ENCODE measurements at places on chromosomes 13 and 19. TPM values are rescaled to one million over a fixed set of nuclear protein-coding genes. Genes with fewer than 3 reads are reported as not detected.

DNA sequence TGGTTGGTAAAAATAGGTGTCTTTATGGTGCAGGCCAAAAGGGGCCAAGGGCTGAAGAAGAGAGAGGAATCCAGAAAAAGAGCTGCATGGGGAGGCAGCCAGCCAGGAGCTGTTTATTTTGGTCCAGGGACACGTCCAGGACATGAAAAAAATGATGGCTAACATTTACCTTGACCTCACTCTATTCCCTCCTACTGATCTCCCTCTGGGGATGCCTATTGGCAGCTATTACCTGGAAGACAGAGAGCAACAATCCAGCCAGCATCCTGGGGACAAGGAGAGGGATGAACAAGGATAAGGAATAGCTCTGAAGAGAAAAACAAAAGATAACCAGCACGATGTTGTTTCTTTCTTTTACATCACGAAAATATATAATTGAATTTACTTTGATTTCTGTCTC, 1599.6 kb downstream of the SLITRK5 start:
- H3K27me3 ChIP-seq = no peaks in the 10 kb centered on the region
- peaks cover 7% of the 10 kb centered on the region for H3K4me1 ChIP-seq
- no peak overlapping the region for H3K4me3 ChIP-seq
- H3K36me3 ChIP-seq = no peaks in the 10 kb centered on the region
- no peak overlapping the region for H3K27ac ChIP-seq

PRTN3 gene
- total RNA-seq = not detected

- DNase-seq = no peak
- no peaks in the 10 kb centered on the region for H3K36me3 ChIP-seq
- H3K27ac ChIP-seq = no peak overlapping the region
- no peak overlapping the region for H3K4me3 ChIP-seq
- no peaks in the 10 kb centered on the region for H3K4me1 ChIP-seq
Observed at GRCh38 chr13:112345826-112346172, 30.4 kb upstream of the SPACA7 start.

GRCh38 chr19:14063105-14063504, 1.2 kb upstream of the PALM3 start:
- DNase-seq = no peak
- H3K36me3 ChIP-seq = peaks cover 4% of the 10 kb centered on the region
- no peak overlapping the region for H3K4me3 ChIP-seq
- no peak overlapping the region for H3K27ac ChIP-seq
- peaks cover 20% of the 10 kb centered on the region for H3K27me3 ChIP-seq

SMIM24 gene
- not detected for total RNA-seq

DNA sequence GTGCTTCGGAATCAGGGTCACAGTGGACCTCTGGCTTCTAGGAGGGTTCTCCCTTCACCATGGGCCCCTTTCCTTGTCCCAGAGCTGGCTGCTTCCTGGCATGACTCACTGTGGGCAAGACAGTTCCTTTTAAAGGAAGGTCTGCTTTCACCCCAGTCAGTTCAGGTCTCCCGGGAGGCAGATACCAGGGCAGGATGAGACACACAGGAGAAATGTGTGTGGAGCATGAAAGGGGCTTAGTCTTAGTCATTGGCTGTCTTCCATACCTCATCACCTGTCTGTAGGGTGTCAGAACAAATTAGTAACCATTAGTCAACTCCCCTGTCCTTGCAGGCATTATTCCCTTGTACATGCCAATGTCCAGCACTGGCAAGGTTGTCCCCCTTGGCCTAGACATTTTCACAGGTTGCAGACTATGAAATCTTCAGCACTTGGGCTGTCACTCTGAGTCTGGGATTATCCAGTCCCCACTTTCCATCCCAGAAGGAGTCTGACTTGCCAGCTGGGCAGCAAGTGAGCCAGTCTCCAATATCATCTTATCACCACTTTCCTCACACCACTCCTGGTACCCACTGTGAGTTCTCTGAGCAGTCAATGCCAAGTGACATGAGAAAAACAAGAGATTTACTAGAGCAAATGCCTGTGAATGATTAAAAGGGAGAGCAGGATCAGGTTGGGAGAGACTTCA, 76.8 kb upstream of the MEDAG start:
- peaks cover 26% of the 10 kb centered on the region for H3K4me1 ChIP-seq
- H3K27me3 ChIP-seq = no peaks in the 10 kb centered on the region
- peak; percentile 92 for DNase-seq
- no peak overlapping the region for H3K4me3 ChIP-seq

EXOC3L2 gene
- total RNA-seq = not detected

TTC9B gene
- not detected for total RNA-seq

DNA sequence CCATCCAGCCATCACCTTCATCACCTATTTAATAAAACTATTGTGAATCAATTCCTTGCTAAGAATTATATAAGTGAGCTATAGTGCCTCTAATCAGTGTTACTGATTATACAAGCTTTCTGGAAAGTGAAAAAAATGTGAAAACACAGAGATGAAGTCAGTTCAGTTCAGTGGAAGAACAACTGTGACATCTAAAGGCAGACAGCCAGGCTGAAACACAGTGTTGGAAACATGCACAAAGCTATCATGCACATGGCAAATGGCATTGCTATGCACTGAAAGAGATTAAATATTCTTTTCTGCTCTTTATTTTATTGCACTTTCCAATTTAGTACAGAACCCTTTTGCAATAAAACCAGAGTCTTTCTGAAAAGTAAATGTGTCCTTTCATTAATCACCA, 294.0 kb downstream of the RBM26 start:
- H3K4me3 ChIP-seq = no peak overlapping the region
- DNase-seq = no peak
- no peaks in the 10 kb centered on the region for H3K27me3 ChIP-seq
- H3K27ac ChIP-seq = no peak overlapping the region
- H3K4me1 ChIP-seq = peaks cover 4% of the 10 kb centered on the region

DNA sequence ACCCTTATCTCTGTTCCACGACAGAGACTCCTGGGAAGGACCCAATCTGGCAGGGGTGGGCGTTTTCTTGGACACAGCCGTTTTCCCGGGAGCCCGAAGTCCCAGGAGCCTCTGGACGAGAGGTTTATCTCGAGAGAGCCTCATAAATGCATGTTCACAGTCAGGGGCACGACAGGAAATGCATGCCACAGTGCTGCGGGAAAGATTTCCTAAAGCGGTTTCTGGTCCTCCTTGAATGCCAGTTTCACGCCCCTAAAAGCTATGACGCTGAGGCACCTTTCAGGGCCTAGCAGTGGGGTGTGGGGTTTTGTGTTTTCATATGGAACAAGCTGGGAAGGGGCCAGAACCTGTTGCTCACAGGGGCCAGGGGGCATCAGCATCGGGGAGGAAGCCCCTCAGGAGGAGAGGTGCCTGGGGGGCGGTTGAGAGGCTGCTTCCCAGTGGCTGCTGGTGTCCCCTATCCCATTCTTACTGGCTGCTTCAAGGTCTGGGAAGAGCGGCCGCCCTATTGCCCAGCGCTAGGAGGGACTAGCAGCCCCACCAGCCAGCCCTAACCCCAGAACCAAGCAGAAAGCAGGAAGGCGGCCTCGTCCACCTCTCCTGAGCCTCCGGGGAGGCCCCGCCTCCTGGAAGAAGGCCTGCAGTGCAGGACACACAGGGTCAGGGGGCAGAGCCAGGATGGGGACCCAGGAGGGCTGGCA, 157.0 kb downstream of the KDM4B start:
- no peaks in the 10 kb centered on the region for H3K4me1 ChIP-seq
- no peak overlapping the region for H3K4me3 ChIP-seq
- no peaks in the 10 kb centered on the region for H3K27me3 ChIP-seq
- no peak for DNase-seq
- H3K36me3 ChIP-seq = peaks cover 19% of the 10 kb centered on the region
- no peak overlapping the region for H3K27ac ChIP-seq

GRCh38 chr19:30888937-30889336, 460.3 kb downstream of the TSHZ3 start:
- no peaks in the 10 kb centered on the region for H3K36me3 ChIP-seq
- no peak for DNase-seq
- H3K4me1 ChIP-seq = no peaks in the 10 kb centered on the region
- no peak overlapping the region for H3K27ac ChIP-seq
- H3K4me3 ChIP-seq = no peak overlapping the region
- no peaks in the 10 kb centered on the region for H3K27me3 ChIP-seq

MBD3L3 gene
- not detected for total RNA-seq

ITGBL1 gene
- not detected for total RNA-seq

DNA sequence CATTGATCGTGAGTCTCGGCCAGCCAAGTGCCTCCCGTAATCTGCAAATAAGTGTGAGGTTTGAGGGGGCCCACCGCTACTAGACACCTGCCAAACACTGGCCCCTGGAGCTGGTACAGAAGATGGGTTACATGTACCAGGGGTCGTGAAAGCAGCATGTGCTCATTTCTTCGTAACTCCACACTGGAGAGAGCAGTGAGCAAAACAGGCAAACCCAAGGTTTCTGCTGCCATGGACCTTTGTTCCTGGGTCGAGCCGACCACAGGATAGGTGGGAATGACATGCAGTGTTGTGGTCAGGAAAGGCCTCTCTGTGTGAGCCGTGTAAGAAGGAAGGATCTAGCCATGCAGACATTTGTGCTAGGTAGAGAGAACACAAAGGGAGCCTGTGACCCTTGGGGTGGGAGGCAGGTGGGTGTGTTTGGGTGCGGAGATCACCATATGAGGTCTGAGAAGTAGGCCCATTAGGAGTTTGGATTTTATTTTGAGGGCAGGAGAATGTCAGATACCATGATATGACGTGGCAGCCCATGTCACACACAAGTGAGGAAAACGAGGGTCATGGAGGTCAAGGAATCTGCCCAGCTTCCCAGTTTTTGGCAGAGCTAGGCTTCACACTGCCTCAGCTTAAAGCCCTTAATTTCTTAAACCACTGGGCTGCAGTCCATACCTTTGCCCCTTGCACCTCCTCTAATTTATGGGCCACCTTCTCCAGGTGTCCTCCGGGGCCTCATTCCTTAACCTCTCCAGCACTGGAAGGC, 919 bp downstream of the GTF3A start:
- DNase-seq = peak; percentile 25
- H3K36me3 ChIP-seq = peaks cover 32% of the 10 kb centered on the region
- H3K4me3 ChIP-seq = peak overlapping the region; percentile 75
- H3K27me3 ChIP-seq = no peaks in the 10 kb centered on the region
- H3K27ac ChIP-seq = peak overlapping the region; percentile 57

LHB gene
- total RNA-seq = not detected

GRCh38 chr19:17242431-17243208, 3.1 kb downstream of the NR2F6 start:
- no peaks in the 10 kb centered on the region for H3K27me3 ChIP-seq
- peaks cover 33% of the 10 kb centered on the region for H3K4me1 ChIP-seq
- no peak for DNase-seq

- no peak for DNase-seq
- H3K27me3 ChIP-seq = no peaks in the 10 kb centered on the region
- no peak overlapping the region for H3K4me3 ChIP-seq
- no peaks in the 10 kb centered on the region for H3K4me1 ChIP-seq
- no peaks in the 10 kb centered on the region for H3K36me3 ChIP-seq
Observed at GRCh38 chr13:54165581-54166215, 1137.1 kb downstream of the OLFM4 start.

ZNF177 gene
- 0.79 TPM for total RNA-seq

ZIM2 gene
- total RNA-seq = not detected

- no peak overlapping the region for H3K27ac ChIP-seq
- H3K4me3 ChIP-seq = no peak overlapping the region
- peaks cover 21% of the 10 kb centered on the region for H3K4me1 ChIP-seq
- DNase-seq = no peak
Observed at GRCh38 chr19:1063909-1064660, 2.9 kb upstream of the ARHGAP45 start.

DNA sequence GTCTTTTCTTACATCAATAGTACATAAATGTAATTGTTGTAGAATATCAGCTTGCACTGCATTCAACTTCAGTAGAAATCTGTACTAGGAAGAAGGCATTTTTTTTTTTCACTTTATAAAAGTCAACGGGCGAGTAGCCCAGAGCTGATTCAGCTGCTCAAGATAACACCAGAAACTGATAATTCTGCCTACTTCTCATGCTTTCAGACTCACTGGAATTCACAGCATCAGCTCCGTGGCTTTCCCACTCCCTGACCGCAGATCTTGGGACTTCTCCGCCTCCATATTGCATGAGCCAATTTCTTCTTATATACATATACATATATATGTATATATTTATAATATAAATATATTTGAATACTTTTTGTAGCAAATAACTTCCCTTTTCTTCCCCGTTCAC, 263.1 kb upstream of the RXFP2 start:
- no peak overlapping the region for H3K27ac ChIP-seq
- no peak for DNase-seq
- no peaks in the 10 kb centered on the region for H3K36me3 ChIP-seq
- no peak overlapping the region for H3K4me3 ChIP-seq
- peaks cover 56% of the 10 kb centered on the region for H3K27me3 ChIP-seq
- H3K4me1 ChIP-seq = no peaks in the 10 kb centered on the region

RCBTB1 gene
- 17.9 TPM for total RNA-seq

DNA sequence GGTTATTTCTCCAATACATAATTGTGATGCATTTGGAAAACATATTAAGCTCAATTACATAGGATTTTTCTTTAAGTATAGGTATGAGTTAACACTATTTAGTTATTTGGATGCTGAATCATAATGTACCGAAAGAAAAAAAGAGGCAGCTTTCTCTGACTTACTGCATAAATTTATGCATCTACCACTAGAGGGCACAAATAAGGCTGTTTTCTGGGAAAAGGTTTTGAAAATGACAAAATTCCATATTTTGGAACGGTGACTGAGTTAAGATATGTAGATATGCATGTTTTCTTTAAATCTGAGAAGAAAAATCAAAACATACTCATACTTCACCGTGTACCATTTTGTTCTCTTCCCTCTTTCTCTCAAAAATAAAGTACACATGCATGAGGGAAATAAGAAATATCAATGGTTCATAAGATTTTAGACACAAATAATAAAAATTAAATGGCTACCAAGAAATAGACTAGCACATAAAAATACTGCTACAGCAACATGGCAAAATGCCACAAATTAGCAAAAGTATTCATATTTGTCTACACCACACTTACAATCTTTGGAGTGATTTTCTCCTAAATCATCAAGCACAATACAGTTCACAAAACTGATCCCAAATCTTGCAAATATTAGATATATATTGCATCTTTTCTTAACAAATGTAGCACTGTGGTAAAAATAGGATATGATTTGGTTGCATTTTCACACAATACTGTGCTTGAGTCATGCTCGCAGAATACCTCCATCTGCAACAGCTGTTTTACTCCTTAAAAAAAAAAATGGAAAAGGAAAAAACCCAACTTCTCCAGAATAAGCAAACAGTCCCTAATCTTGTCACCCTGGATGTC, 260.0 kb downstream of the FGF14 start:
- H3K4me1 ChIP-seq = no peaks in the 10 kb centered on the region
- no peaks in the 10 kb centered on the region for H3K36me3 ChIP-seq
- peak; percentile 31 for DNase-seq

GRCh38 chr13:25585000-25585399, 213.2 kb downstream of the ATP8A2 start:
- H3K4me3 ChIP-seq = no peak overlapping the region
- H3K4me1 ChIP-seq = no peaks in the 10 kb centered on the region
- no peak overlapping the region for H3K27ac ChIP-seq
- H3K36me3 ChIP-seq = no peaks in the 10 kb centered on the region

CD209 gene
- not detected for total RNA-seq

PLIN4 gene
- 1.4 TPM for total RNA-seq

CNN1 gene
- total RNA-seq = not detected

DCT gene
- total RNA-seq = 0.07 TPM

- no peak overlapping the region for H3K4me3 ChIP-seq
- H3K4me1 ChIP-seq = no peaks in the 10 kb centered on the region
- no peak for DNase-seq
- no peaks in the 10 kb centered on the region for H3K36me3 ChIP-seq
- H3K27ac ChIP-seq = peak overlapping the region; percentile 49
Observed at GRCh38 chr19:13066933-13067807, 35.5 kb downstream of the LYL1 start.

- H3K27me3 ChIP-seq = no peaks in the 10 kb centered on the region
- H3K4me3 ChIP-seq = no peak overlapping the region
- DNase-seq = peak; percentile 62
- peak overlapping the region; percentile 42 for H3K27ac ChIP-seq
Observed at GRCh38 chr13:100213576-100213975, 124.7 kb downstream of the PCCA start.

ZNF552 gene
- 5.5 TPM for total RNA-seq

CYP2A6 gene
- total RNA-seq = not detected

DHDH gene
- not detected for total RNA-seq
